Gastroesophageal sphincter (tissue), 4 donors: ENCODE measurements at places on chromosomes 4 and X.

DNA sequence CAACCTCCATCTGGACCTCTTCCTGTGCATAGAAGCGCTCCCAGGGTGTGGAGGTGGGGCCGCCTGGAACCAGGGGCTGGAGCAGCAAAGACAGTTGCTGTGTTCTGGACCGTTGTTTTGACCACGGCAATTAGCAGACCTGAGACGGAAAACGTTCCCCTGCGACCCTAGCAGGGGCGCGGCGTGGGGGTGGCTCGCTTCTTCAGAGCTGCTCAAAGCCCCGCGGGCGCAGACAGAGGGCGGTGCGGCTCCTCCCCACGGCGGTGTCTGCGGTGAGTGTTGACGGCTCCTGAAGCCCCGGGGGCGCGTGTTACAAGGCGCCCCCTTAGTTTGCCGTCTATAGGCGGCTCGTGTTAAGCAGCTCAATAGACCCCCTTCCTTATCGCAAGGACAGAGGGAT lies 79.2 kb downstream of the TRIML1 start:
- ATAC-seq: no peak

- ATAC-seq: no peak
These were observed 81.0 kb downstream of the MGST2 start for GRCh38 chr4:139746431-139747171.

GRCh38 chr4:112377171-112377570 lies 80.0 kb downstream of the ALPK1 start:
- no peak for ATAC-seq

DNA sequence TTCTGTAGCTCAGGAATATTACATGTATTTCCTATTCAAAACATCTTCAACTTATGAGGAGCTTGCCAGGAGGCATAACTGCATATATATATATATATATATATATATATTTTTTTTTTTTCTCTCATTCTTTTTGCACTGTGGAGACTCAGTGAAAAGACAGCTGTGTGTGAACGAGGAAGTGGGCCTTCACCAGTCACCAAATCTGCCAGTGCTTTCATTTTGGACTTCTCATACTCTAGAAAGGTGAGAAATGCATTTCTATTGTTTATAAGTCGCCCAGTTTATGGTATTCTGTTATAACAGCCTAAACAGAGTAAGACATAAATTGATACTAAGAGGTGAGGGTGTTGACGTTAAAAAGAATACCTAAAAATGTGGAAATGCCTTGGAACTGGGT lies 710.6 kb downstream of the TRAM1L1 start:
- ATAC-seq: no peak

GRCh38 chr4:30380404-30380998 lies 339.7 kb upstream of the PCDH7 start:
- ATAC-seq: no peak

- no peak for ATAC-seq
These were observed 213.6 kb downstream of the CPE start for GRCh38 chr4:165592386-165592785.

DNA sequence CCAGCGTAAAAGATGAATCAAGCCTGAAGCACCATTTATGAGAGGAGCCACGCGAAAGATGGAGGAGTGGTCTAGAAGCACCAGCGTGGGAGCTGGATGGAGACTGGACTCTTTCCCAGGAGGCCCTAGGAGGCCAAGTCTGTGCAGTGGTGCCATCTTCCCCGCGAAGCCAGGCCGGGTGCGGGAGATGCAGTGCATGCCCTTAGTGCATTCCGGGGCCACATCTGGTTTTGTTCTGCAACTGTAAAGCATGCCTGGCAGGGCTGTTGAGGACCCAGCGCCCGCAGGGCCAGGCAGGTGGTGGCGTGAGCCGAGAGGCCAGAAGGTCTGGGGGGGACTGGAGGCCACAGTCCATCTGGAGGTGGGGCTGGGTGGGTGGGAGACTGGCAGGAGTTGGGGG lies 78.6 kb upstream of the ADRA2C start:
- no peak for ATAC-seq

GRCh38 chr4:110188113-110188512 lies 10.3 kb downstream of the ELOVL6 start:
- no peak for ATAC-seq

DNA sequence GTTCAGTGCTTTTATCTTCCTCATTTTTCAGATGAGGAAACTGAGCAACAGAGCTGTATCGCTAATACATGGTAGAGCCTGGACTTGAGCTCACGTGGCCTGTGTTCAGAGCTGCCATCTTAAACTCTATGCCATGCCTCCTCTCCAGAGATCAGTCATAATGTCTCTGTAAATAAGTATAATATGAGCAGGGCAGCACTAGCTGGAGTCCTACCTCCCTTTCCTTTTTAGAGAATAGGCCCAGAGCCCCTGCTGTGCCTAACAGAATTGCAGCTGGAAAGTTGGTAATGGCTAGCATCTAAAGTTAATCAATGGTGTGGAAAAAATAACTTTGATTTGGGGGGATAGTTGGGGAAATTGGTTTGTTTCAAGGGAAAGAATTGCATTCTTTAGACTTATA lies 20.4 kb downstream of the CASP6 start:
- ATAC-seq: no peak

- no peak for ATAC-seq
These were observed 17.5 kb downstream of the CCDC160 start for GRCh38 chrX:134254511-134254910.

GRCh38 chr4:121952290-121952689 lies 430 bp upstream of the TRPC3 start:
- ATAC-seq: no peak

DNA sequence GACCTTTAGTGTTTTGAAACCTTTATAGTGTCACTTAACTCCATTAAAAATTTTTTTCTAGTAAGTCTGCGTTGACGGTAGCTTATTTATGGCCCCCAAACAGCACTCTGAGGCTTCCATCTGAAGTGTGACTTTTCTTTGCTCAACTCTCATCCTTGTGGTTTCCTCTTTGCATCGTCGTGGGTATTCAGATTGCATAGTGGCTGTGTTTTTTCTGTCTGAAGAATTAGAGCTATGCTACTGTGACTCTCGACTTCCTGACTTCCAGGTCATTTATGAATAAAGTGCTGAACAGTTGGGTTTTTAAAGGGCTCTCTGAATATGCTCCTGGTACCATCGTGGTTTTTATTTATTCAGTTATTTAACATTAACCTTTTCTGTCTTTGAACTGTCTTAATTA lies 44.9 kb downstream of the JADE1 start:
- ATAC-seq: no peak

GRCh38 chr4:85676050-85676425 lies 201.1 kb downstream of the ARHGAP24 start:
- no peak for ATAC-seq

- ATAC-seq: no peak
These were observed 77.8 kb downstream of the SORBS2 start for GRCh38 chr4:185734214-185734613.

DNA sequence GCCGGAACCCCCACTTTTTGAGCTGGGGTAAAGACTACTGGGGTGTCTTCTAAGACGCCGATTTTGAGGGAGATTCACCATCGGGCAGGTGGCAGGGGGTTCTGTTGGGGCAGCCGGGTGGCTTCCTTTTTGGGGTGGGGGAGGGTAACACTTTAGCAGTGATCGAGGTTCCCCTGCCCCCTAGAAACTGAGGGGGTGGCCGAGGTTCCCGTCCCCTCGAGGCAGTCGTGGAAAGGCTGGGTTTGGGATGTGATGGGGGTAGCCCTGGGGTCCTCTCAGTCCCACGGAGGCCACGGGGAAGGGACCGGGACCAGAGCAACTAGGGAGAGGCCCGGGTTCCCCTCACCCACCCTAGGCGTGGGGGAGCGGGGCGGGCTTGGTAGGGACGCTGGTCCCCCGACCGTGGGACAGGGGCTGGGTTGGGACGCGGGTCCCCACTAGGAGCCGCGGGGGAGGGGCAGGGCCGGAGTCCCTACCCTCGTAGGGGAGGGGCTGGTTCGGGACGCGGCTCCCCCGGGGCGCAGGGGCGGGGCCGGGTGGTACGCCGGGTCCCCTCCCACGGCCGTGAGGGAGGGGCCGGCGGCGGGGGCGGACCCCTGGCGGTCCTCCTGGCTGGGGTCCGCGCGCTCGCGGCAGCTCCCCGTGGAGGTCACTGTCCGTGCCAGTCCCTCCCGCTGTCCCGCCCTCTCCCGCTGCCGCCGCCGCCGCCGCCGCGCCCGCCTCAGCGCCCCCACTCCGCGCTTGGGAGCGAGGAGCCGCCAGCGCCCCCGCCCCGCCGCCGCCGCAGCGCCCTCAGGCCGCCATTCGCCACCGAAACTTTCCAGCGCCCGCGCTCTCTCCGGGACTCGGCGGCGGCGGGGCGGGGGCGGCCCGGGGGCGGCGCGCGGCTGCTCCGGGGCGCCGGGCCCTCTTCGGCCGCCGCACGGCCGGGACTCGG lies at the start of gene TBL1X:
Gene TBL1X (plus strand): TSS at position 624 of the 937 bp plus-strand sequence. CDS start 188,529 bp downstream, outside the sequence.
- peak; percentile 50 for ATAC-seq

DNA sequence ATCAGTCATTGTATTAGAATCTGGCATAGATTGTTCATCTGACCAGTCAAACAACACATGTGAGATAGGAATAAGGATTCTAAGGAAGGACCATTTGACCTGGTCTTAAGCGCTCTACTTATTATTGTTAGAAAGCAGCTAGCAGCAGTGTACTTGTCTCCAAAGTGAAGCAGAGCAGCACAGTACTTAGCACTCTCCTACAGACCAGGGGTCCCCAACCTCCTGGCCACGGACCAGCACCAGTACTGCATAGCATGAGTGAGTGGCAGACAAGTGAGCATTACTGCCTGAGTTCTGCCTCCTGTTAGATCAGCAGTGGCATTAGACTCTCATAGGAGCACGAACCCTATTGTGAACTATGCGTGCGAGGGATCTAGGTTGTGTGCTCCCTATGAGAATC lies 135.9 kb upstream of the SPRY1 start:
- no peak for ATAC-seq

GRCh38 chrX:57270980-57271379 lies 15.5 kb upstream of the FAAH2 start:
- ATAC-seq: no peak

DNA sequence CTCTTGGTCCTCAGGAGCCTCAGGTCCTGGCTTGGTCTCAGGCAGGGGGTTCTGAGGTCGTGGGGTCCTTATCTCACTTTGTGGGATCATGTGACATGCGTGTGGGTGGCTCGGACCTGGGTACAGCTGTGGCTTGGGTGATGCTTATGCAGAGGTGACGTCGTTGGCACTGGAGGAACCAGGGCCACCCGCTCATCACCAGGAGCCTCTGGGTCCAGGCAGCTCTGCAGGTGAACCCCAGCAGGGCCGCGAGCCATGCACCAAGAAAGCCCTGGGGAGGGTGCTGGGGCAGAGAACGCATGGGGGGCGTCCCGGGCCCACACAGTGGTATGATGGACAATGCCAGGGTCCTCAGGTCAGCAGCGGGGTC lies 8.7 kb downstream of the ATP5ME start:
- ATAC-seq: no peak

DNA sequence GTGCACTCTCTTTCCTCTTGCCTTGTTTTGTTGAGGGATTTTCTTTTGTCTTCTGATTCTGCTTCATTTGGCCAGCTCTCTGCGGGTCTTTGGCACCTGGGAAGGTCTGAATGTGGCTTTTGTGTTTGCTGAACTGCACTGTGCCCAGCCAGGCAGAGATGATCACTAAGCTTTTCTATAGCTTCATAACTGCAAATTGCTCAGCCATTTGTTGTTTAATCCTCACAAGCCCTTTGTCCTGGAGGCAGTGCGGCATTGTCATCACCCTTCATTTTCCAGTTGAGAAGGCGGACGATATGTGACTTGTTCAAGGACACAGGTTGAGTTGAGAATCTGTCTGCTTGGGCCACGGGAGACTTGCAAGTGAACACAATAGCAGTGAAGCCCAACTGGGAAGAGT lies 46.0 kb upstream of the SFRP2 start:
- no peak for ATAC-seq

DNA sequence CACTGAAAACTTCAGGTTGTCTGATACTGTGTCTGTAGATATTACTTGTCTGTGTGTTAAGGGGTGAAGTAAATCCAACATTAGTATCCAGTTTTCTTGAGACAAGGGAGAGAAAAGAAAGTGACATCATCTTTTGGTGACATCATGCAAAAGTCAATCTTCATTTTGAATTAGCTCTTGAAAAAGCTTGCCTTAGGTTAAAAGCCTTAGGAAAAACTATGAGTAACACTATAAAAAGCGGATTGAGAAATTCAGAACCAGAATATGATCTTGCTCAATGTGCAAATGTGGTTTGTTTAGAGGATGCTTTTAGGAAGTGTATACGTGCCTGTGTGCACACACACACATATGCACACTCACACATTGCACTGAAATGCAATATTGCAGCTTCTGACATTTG lies 345.8 kb upstream of the CASK start:
- no peak for ATAC-seq

- ATAC-seq: no peak
These were observed 120.0 kb downstream of the PDLIM5 start for GRCh38 chr4:94571715-94572114.

GRCh38 chr4:13445841-13446790 lies 38.0 kb downstream of the RAB28 start:
- no peak for ATAC-seq

DNA sequence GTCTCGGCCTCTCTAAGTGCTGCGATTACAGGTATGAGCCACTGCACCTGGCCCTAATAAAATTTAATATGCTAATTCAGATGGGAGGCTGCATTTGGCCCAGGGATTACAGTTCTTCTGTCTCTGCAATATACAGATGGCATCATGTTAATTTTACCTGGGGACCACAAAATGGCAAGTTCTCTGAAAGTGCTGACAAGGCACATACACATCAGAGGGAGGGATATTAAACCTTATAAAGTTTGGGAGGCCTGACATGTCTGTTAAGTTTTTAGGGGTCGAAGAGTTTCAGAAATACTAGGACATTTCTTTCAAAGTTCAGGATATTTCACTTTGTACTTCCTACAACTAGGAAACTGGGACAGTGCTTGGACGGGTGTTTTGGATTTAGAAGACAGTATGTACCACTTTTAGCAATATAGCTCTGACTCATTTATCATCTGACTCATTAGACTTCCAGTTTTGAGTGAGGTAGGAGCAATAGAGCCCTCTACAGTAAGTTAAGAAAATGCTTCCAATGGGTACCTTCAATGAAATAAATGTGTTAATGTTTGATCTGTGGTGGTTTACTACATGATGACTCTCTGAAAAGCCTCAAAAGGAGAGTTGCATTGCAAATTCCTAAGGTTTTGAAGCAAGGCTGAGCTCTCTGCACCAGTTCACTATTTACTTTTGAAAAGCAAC lies 981.0 kb upstream of the HS3ST1 start:
- no peak for ATAC-seq

GRCh38 chrX:153395613-153396319 lies 5.4 kb downstream of the PNMA6E start:
- no peak for ATAC-seq

DNA sequence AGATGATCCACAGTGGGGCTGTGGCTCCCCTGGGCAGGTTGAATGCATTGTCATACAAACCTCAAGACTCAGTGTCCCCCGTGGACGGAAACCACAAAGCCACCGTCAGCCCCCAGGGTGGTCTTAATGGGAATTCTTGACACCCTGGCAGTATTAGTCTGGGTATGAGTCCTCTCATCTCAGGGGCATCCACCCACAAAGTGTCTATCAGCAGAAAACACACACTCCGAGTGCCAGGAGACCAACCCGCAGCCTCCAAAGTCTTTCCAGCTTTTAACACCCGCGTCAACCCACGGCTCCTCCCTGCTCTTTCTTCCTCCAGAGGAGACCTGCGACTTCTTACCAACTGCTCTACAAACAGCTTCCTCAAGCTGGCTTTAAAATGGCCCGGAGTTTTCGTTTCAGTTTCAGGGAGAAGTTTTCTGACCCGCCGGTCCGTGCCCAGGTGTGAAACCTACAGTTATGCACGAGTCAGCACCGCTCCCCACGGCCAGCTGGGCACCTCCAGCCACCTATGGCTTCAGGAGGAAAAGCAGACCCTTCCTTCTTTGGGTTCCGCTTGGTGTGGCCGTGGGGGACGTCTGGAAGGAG lies 14.4 kb upstream of the ASMTL start:
- ATAC-seq: no peak
